ENCODE measurements at places on chromosomes 3 and 15. TPM values are rescaled to one million over a fixed set of nuclear protein-coding genes. Genes with fewer than 3 reads are reported as not detected.
A peak's percentile ranks its signal among the peaks of the same experiment; 100 is the strongest.

- DNase-seq: no peak
- no peaks in the 10 kb centered on the region for H3K4me1 ChIP-seq
- H3K27ac ChIP-seq: no peak overlapping the region
- no peaks in the 10 kb centered on the region for H3K36me3 ChIP-seq
Observed at GRCh38 chr3:21792176-21792575, 41.2 kb upstream of the ZNF385D start.

DNA sequence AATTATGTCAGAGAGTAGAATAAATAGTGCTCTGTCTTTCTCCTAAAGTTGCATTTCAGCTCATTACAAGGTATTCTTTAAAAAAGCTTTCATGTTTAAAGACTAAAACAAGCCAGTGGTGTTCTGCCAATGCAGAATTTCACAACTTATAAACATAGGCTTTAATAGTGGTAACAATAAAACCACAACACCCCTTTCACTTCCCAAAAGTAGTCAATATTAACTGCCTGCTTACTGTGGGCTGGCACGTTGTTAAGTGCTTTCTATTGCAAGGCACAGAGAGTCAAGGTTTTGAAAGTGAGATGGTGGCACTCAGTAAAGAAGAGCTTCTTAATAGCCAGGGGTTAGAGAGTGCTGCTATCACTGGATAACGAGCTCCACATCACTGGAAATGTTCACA is 8.4 kb upstream of the RTP1 start:
- no peak for DNase-seq
- no peak overlapping the region for H3K27ac ChIP-seq
- no peak overlapping the region for H3K4me3 ChIP-seq

DNA sequence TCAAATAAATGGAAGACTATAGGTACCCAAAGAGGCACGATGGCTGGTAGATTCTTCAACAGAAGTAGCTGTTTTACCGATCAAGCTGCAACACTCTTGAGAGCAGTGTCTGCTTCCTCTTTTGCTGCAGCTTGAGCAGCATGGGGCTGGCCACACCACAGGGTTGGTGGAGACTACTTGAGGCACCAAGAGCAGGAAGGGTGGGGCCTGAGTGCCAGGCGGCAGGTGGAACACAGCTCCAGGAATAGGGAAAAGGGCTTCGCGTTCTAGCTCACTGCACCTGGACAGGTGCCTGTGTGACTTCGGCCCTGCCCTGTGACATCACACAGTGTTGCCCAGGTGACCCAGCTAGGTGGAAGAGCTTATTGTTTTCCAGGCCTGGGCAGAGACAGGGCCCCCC is at the start of gene CCDC33:
CCDC33 (plus strand) TSS at position 365 of the 400 bp plus-strand sequence. CDS start 394 bp downstream, outside the sequence.
- H3K4me1 ChIP-seq: peaks cover 77% of the 10 kb centered on the region
- peak; percentile 96 for DNase-seq
- H3K27ac ChIP-seq: peak within 1 kb of the TSS; percentile 86
- H3K27me3 ChIP-seq: no peaks in the 10 kb centered on the region
- H3K36me3 ChIP-seq: no peaks in the 10 kb centered on the region

DNA sequence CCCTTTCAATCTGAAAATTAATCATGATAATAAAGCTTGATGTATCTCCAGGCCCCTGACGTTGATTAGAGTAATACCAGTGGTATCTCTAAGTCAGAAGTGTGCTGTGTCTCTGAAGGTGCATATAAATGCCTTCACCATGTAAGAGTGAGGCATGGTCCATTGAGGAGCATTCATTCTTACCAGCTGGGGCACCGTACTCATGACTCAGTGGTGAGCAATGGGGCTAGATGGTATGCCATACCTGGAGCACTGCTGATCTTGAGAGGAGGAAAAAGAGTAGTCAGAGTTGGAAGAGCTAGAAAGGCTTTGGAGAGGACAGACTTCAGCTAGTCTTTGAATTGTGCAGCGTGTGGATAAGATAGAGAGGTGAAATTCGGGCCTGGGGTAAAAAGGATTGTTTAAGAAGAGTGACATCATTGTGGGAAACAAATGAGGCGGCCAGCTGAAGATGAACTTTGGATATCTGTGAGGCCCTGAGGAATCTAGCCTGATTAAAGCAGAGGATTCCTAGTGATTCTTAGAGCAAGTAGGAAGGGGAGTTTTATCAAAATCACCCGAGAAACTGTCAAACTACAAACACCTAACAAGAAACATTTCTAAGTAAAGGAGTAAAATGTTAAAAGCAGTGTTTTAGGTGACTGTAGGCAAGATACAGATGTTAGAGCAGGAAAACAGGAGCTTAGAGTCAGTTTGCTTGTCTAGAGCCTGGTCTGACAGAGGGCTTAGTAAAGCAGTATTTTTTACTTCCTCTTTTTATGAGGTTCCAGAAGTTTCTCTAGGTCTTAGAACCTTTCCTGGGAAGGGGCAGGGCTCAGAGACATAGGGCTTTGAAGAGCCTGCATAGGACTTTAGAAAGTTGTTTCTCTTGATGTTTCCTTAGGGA is 13.6 kb downstream of the TMOD3 start:
- DNase-seq: no peak
- H3K36me3 ChIP-seq: no peaks in the 10 kb centered on the region
- no peak overlapping the region for H3K4me3 ChIP-seq
- H3K27ac ChIP-seq: no peak overlapping the region
- no peaks in the 10 kb centered on the region for H3K27me3 ChIP-seq

- H3K4me3 ChIP-seq: no peak overlapping the region
- H3K27me3 ChIP-seq: no peaks in the 10 kb centered on the region
- no peaks in the 10 kb centered on the region for H3K36me3 ChIP-seq
- H3K27ac ChIP-seq: peak overlapping the region; percentile 91
Observed at GRCh38 chr15:83092309-83092976, 15.0 kb upstream of the TM6SF1 start.

GRCh38 chr15:79872358-79873017 is 24.3 kb downstream of the MTHFS start:
- H3K36me3 ChIP-seq: no peaks in the 10 kb centered on the region
- no peaks in the 10 kb centered on the region for H3K27me3 ChIP-seq
- H3K27ac ChIP-seq: no peak overlapping the region

Gene PRR20G
- total RNA-seq: not detected

Gene CAMKV
- not detected for total RNA-seq

DNA sequence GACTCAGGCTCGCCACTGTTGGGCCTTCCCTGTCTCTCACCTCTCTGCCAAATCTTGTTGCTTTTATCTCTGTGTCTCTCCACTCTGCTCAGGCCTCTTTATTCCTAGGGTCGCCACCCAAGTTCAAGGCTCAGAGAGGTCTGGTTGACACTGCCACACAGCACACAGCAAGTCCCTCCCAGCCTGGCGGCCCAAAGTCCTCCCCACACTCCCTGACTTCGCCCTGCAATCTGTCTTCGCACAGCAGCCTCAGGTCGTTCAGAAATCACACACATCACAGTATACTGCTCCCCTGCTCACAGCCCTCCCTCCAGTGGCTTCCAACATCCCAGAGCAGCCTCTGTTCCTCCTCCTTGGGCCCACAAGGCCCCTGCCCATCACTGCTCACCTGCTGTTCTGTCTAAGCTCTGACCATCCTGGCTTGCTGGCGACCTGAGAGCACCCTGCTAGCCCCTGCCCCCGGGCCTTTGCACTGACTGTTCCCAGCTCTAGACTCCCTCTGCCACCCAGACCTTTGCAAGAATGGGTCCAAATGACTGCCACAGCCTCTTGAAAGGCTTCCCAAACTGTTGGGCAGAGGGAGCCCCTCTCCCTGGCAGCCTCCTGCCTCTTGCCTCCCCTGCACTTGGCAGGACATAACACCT is 48.4 kb downstream of the MGLL start:
- H3K36me3 ChIP-seq: no peaks in the 10 kb centered on the region
- H3K4me1 ChIP-seq: peaks cover 9% of the 10 kb centered on the region
- H3K27me3 ChIP-seq: no peaks in the 10 kb centered on the region
- no peak overlapping the region for H3K4me3 ChIP-seq
- H3K27ac ChIP-seq: no peak overlapping the region

- H3K4me1 ChIP-seq: no peaks in the 10 kb centered on the region
- H3K27me3 ChIP-seq: no peaks in the 10 kb centered on the region
- H3K4me3 ChIP-seq: no peak overlapping the region
- no peak overlapping the region for H3K27ac ChIP-seq
- H3K36me3 ChIP-seq: peaks cover 61% of the 10 kb centered on the region
Observed at GRCh38 chr15:42729409-42729808, 7.5 kb downstream of the CDAN1 start.

- DNase-seq: no peak
- H3K4me3 ChIP-seq: no peak overlapping the region
- no peaks in the 10 kb centered on the region for H3K4me1 ChIP-seq
- no peak overlapping the region for H3K27ac ChIP-seq
- no peaks in the 10 kb centered on the region for H3K27me3 ChIP-seq
- H3K36me3 ChIP-seq: no peaks in the 10 kb centered on the region
Observed at GRCh38 chr3:113560271-113560670, 27.9 kb downstream of the SIDT1 start.

DNA sequence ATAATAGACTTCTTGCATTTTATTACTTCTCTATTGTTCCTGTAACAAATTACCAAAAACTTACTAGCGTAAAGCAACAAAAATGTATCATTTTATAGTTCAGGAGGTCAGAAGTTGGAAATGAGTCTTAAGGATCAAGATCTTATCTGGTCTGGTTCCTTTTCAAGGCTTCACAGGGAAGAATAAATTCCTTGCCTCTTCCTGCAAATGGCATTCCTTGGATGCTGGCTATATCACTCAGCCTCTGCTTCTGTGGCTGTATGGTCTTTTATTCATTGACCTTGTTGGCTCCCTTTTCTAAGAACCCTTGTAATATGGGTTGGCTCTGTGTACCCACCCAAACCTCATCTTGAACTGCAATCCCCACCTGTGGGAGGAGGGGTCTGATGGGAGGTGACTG is 478.4 kb upstream of the THBS1 start:
- H3K27ac ChIP-seq: no peak overlapping the region
- no peaks in the 10 kb centered on the region for H3K4me1 ChIP-seq
- no peaks in the 10 kb centered on the region for H3K36me3 ChIP-seq
- no peak overlapping the region for H3K4me3 ChIP-seq

Gene P2RY14
- 1.8 TPM for total RNA-seq

DNA sequence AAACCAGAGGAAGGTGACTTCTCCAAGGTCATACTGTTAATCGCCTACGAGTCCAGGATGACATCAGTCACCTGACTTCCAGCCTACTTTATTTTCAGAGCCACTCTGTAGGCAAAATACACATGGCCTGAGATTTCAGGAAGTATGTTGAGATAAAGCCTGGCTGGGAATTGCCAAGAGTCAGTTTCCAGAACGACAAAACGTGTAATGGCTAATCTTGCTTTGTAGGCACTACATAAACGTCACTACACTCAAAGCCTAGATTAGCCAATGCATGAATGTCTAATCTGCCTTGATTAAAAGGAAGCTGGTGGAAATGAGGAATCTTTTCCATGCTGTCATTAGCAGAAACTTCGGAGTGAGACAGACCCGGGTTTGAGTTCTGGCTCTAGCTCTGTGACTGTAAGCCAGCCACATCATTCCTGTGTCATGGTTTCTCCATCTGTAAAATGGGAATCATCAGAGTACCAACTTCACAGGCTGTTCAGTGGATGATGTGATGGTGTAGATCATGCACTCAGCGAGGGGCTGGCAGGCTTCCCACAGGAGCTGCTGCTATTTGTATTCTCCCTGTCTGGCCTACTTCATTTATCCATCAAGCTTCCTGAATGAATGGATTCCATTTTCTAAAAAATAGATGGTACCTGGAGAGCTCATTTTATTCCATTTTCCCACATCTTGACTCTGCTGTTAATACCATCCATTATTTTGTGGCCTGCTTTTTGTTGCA is 241.9 kb downstream of the XXYLT1 start:
- no peak overlapping the region for H3K27ac ChIP-seq
- no peak for DNase-seq
- H3K27me3 ChIP-seq: no peaks in the 10 kb centered on the region
- no peak overlapping the region for H3K4me3 ChIP-seq
- no peaks in the 10 kb centered on the region for H3K36me3 ChIP-seq

Gene JAGN1
- 32.2 TPM for total RNA-seq

Gene ACKR2
- total RNA-seq: 15.3 TPM

Gene PAK6
- total RNA-seq: 33.9 TPM

DNA sequence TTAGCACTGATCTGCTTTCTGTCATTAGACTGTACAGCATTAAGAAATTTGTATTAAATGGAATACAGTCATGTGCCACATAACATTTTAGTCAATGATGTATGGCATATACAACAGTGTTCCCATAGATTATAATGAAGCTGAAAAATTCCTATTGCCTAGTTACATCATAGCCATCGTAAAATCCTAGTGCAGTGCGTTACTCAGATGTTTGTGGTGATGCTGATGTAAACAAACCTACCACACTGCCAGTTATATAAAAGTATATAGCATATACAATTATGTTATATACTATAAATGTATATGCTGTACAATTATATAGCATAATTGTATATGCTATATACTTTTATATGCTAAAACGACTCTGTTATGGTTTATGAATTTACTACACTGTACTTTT is 41.7 kb downstream of the APH1B start:
- no peaks in the 10 kb centered on the region for H3K4me1 ChIP-seq
- no peak for DNase-seq
- H3K36me3 ChIP-seq: no peaks in the 10 kb centered on the region
- no peak overlapping the region for H3K27ac ChIP-seq
- H3K4me3 ChIP-seq: no peak overlapping the region
- H3K27me3 ChIP-seq: no peaks in the 10 kb centered on the region

Gene TF
- total RNA-seq: 4.2 TPM

Gene CPNE4
- not detected for total RNA-seq

DNA sequence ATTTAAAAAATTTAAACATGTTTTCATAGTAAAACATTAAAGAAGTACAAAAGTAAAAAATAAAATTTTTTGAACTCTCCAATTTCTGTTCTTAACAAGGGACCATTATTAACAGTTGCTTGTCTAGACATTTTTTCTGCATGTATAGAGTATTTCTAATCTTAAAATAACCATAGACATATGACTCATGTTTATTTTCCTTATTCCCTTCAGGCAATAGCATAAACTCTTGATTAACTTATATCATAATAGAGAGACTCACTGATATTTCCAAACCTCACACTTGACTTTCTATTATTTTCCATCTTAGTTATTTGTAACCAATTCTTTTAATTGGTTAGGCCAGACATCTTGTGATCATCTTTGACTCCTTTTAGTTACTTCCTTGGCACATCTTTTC is 325.6 kb upstream of the SOX14 start:
- no peaks in the 10 kb centered on the region for H3K27me3 ChIP-seq
- no peak for DNase-seq
- H3K27ac ChIP-seq: no peak overlapping the region
- no peaks in the 10 kb centered on the region for H3K36me3 ChIP-seq
- no peak overlapping the region for H3K4me3 ChIP-seq

Gene MUC13
- not detected for total RNA-seq

GRCh38 chr3:177451864-177452830 is 254.9 kb upstream of the TBL1XR1 start:
- H3K4me3 ChIP-seq: no peak overlapping the region
- no peaks in the 10 kb centered on the region for H3K27me3 ChIP-seq
- no peak overlapping the region for H3K27ac ChIP-seq
- H3K4me1 ChIP-seq: no peaks in the 10 kb centered on the region

Gene CGNL1
- total RNA-seq: 40.7 TPM

GRCh38 chr15:94070356-94071295 is 160.7 kb upstream of the MCTP2 start:
- H3K4me1 ChIP-seq: no peaks in the 10 kb centered on the region
- H3K36me3 ChIP-seq: no peaks in the 10 kb centered on the region
- DNase-seq: no peak
- no peak overlapping the region for H3K4me3 ChIP-seq
- no peaks in the 10 kb centered on the region for H3K27me3 ChIP-seq
- no peak overlapping the region for H3K27ac ChIP-seq

Gene C3orf22
- not detected for total RNA-seq

Data from thyroid gland (tissue), 4 donors.